Vagina (tissue), 2 donors: ENCODE measurements at places on chromosomes 12 and 14. TPM values are rescaled to one million over a fixed set of nuclear protein-coding genes. Genes with fewer than 3 reads are reported as not detected.
A peak's percentile ranks its signal among the peaks of the same experiment; 100 is the strongest.

Gene GPR33
- not detected for total RNA-seq

Gene NANOG
- 13.3 TPM for total RNA-seq

Gene RPS6KL1
- 2.0 TPM for total RNA-seq

DNA sequence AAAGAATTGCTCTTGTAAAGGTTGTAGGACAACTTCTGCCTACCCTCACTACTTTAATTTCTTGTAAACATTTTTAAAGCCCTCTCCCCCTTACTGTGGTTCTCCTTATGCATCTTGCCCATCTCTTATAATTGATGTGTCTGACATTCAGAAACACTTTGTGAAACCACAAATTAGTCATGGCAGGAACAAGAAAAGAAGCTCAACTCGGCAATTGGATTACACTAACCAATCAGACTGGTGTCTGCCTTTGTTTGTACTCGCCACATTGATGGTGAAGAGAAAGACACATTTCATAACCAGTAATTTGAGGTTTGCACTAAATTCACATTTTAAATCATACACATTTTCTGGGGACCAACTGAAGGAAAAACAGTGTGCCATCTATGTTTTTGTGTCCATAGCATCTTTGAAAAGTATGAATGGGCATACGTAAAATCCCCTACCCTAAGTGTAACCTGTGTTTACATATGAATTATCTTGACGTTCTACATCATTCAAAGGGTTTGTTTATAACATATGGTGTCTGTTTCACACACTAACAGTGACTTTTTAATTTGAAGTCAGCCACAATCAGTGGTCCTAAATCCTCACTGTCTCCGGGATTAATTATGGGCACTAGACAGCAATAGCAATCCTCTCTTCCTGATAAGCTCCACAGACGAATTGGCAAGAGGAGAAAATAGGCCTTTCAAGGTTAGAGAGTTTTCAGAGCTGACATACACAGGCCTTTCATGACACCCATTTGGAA is 49.9 kb downstream of the OTX2 start:
- H3K4me3 ChIP-seq: no peak overlapping the region
- H3K27me3 ChIP-seq: no peaks in the 10 kb centered on the region
- no peak overlapping the region for H3K27ac ChIP-seq
- no peak for DNase-seq

GRCh38 chr12:117011988-117012805 is 87.0 kb downstream of the TESC start:
- peaks cover 15% of the 10 kb centered on the region for H3K36me3 ChIP-seq
- peaks cover 14% of the 10 kb centered on the region for H3K4me1 ChIP-seq
- H3K27ac ChIP-seq: peak overlapping the region; percentile 3

DNA sequence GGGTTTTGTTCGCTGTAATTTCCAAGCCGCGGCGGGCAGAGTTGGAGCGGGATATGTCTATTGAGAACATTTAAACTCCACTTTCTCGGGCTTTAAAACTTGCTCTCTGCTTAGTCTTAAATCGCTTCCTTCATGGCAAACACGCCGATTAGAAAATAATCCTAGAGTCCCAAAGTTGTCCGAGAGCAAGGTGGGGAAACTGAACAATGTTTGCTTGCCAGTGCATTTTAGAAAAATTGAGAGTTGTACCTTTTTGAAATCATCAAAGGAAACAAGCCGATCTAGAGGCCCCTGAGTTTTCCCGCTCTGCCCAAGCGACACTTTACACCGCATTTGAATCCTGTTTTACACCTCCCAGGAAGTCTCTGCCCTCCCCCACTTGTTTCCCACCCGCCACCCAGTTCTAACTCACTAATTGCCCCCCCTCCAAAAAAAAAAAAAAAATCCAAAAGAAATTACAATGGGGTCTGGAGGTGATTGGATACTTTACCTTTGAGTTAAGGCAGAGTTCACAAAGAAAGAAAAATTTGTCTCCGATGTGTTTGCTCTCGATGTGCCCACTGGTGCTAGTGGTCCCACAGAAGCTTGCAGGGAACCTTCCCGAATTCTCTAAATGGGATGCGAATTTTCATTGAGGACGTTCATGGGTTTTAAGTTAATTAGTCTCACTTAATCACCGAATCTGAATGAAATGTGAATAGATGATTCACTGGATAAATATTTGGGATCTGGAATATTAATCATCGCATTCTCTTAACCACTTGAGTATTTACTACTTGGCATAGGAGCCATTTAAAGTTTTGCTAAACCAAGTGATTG is 2.3 kb downstream of the HMGA2 start:
- H3K27me3 ChIP-seq: peaks cover 11% of the 10 kb centered on the region
- no peak for DNase-seq
- H3K36me3 ChIP-seq: no peaks in the 10 kb centered on the region
